Lung microvascular endothelial cell (primary cell): ENCODE measurements at places on chromosomes 2 and 18. TPM values are rescaled to one million over a fixed set of nuclear protein-coding genes. Genes with fewer than 3 reads are reported as not detected.

DNA sequence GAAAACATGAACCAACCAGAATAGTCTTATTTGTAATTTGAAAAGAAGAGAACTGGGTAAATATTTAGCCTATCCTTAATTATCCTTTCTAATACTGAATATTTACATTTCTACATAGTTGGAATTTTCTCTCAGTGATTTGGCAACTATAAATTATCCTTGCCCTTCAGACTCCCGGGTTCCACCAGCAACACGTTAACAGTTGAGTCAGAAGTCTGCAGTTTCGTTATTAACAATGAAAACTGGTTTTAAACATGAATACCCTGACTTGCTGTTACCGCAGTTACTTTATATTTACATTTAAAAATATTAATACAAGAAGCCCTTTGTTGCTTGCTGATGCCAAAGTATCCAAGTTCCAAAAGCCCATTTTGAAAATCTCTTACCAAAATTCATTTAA is 673.0 kb downstream of the ARHGAP15 start:
- no peak for DNase-seq

GRCh38 chr2:71796174-71796593 is 342.8 kb downstream of the DYSF start:
- DNase-seq: peak; percentile 32

DNA sequence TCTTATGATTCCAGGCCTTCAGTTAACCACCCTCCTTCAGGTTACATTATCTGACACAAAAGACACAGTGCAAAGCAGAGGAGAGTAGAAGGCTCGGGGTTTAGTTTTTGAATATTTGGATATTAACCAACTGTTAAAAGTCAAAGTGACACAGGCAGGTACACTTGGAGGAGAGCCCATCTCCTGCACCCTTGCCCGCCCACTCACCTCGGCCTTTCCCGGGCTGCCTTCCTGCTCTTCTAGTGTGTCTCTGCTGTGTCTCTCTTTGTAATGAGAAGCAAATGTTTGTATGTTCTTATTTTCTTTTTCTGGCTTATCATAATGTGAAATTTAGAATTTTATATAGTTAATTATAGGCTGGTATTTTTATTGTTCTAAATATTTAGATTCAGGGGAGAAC is 35.1 kb downstream of the ZNF236 start:
- no peak for DNase-seq

- peak; percentile 95 for DNase-seq
Observed at GRCh38 chr2:120486946-120487345, 141.0 kb downstream of the INHBB start.

GRCh38 chr18:58645398-58645797 is 16.5 kb upstream of the ALPK2 start:
- no peak for DNase-seq

GRCh38 chr2:197700960-197701359 is 4.2 kb upstream of the MARS2 start:
- DNase-seq: no peak

DNA sequence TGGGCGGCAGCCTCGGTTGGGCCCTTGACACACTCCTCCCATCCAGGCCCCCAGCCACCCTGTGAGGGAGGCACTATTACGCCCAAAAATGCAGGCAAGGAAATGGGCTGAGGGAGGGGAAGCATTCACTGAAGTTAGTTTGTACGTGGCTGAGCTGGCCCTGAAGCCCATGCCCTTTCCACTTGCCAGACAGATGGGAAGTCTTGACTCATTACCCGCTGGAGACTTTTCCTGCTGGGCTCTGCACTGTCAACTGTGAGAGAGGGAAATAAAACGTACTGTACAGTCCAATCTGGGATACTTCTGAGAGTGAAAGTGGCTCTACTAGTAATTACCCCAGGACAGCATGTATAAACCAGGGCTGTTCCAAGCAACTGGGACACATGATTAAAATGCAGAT is 125.9 kb downstream of the MSH2 start:
- peak; percentile 86 for DNase-seq

Gene RNF152
- total RNA-seq: 71.7 and 180 TPM in 2 replicates

Gene HES6
- 1.5 and 2.6 TPM in 2 replicates for total RNA-seq

DNA sequence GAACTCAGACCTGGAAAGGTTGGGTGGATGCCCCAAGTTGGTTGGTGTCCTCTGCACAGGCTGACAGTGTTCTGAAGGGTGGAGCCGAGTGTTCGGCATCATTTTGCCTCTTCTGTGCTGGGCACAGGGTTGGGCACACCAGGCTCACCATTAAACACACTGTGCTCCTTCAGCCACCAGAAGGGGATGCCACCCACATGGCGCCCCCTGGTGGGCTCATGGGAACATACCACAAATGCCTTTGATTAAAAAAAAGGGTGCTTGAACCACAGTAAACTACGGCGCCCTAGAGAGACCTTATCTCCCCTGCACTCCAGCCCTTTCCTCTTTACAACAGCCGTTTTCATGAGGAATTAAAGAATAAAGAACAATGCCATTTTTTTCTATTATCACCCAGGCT is 89.4 kb downstream of the CELF4 start:
- DNase-seq: peak; percentile 31

DNA sequence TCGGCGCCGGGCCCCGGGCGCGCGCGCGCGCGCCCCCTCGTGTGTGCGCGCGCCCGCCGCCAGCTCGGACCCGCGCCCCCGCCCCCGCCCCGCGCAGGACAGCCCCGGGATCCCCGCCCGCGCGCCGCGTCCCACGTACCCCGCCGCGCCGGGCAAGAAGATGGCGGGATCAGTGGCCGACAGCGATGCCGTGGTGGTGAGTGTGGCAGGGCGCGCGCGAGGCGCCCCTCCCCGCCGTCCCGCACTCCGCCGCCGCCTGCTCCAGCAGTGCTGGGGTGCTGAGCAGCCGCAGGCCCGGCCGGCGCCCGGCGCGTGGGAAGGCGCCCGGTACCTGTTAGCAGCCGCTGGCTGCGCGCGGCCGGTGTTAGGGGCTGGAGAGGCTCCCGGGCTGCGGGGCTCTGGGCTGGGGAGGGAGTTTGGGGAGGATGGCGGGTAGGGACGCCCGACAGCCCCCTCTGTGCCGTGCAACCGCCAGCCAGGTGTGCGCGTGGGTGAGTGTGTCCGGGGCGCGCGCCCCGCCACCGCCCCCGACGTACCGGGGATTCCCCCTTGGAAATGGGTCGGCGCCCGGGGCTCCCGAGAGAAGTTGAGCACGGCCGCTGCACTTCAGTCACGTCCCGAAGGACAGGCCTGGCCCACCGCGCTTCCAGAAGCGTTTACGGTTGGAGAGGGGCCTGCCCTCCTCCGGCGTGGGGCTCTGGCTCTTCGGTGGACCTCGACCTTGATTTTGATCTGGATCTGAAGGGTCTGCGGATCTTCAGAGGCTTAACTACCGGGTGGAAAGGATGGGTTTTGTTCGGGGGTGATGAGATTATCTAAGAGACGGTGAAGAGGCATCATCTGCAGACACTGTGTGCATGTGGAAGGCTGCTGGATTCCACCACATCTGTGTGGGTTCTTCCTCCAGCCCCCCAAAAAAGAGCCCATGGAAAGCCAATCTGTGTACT is 697 bp downstream of the LGALSL start:
- DNase-seq: peak; percentile 72

Gene MERTK
- total RNA-seq: 13.9 and 21.6 TPM in 2 replicates

Gene KDSR
- 10.7 and 17.7 TPM in 2 replicates for total RNA-seq

Gene RNU2-63P
- 70.8 and 139 TPM in 2 replicates for total RNA-seq

GRCh38 chr2:114022360-114023085 is 132.6 kb downstream of the ACTR3 start:
- no peak for DNase-seq

- DNase-seq: no peak
Observed at GRCh38 chr2:181910028-181910831, 18.7 kb downstream of the ITPRID2 start.

DNA sequence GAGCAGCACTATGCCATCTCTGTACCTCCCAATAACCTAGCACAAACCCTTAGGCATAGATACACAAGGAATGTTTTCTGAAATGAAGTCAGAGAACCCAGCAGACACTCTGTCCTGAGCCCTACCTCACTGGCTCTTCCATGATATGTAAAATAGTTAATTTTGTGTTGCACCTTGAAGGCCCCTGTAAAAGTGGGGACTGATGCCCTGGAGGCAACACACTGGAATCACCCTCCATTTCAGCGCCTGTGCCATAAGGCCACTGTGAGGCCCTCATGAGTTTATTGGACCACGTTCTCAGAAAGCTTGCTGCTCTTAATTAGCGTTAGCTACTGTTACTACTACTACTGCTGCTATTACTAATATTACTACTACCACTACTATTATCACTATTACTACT is 670.1 kb upstream of the SOX11 start:
- no peak for DNase-seq

Gene SH2D6
- total RNA-seq: not detected in 2 replicates

GRCh38 chr18:76306685-76307292 is 188.3 kb downstream of the ZNF516 start:
- no peak for DNase-seq

Gene CYS1
- under 0.01 TPM in 1 of 2 replicates, not detected in the other for total RNA-seq

Gene TNFRSF11A
- total RNA-seq: 18.7 and 31.7 TPM in 2 replicates

DNA sequence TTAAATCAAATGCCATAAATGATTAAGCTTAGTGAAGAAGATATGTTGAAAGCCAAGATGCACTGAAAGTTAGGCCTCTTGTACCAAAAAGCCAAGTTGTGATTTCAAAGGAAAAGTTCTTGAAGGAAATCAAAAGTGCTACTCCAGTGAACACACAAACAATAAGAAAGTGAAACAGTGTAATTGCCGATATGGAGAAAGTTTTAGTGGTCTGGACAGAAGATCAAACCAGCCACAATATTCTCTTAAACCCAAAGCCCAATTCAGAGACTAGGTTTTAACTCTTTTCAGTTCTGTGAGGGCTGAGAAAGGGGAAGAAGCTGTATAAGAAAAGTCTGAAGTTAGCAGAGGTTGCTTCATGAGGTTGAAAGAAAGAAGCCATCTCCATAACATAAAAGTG is 101.8 kb upstream of the RPE start:
- no peak for DNase-seq

DNA sequence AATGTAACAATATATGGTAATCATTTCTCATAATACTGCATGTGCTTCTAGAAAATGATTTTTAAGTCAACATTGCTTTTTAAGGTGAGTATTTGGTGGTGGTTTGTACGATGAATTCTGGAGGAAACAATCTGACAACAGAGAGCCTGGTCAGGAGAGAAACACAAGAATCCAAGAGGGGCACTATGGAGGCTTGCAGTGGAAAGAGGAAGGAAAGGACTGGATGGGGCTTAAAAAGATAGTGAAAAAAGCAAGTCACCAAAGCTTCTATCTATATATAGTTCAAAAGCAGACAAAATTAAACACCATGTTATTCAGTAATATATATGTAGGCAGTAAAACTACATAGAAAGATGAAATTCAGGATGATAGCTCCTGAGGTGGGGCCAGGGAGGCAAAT is 109.4 kb upstream of the SERTAD2 start:
- no peak for DNase-seq

Gene FAM237A
- not detected in 2 replicates for total RNA-seq

GRCh38 chr2:208346756-208347155 is 59.8 kb upstream of the PTH2R start:
- no peak for DNase-seq

DNA sequence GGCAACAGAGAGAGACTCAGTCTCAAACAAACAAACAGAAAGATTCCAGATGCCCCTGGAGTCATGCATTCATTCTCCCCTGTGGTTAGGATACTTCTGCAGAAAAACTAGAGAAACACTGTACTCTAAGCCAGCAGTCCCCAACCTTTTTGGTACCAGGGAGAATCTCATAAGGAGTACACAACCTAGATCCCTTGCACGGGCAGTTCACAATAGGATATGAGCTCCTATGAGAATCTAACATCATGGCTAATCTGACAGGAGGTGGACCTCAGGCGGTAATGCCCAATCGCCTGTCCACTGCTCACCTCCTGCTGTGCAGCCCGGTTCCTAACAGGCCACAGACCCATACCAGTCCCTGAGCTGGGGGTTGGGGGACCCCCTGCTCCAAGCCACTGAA is 18.3 kb downstream of the PSME4 start:
- DNase-seq: no peak

DNA sequence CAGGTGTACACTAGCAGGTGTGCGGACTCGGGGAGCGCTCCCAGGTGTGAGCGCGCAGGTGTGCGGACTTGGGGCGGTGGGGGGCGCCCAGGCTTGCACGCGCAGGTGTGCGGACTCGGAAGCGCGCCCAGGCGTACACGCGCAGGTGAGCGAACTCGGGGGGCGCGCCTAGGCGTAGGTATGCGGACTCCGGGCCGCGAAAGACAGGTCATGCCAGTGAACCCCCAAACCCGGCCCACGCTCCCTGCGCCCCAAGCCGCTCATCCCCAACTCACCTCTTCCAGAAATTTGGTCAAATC is 342 bp downstream of the CYB5A start:
- no peak for DNase-seq

GRCh38 chr2:12612168-12612567 is 104.6 kb upstream of the TRIB2 start:
- no peak for DNase-seq

DNA sequence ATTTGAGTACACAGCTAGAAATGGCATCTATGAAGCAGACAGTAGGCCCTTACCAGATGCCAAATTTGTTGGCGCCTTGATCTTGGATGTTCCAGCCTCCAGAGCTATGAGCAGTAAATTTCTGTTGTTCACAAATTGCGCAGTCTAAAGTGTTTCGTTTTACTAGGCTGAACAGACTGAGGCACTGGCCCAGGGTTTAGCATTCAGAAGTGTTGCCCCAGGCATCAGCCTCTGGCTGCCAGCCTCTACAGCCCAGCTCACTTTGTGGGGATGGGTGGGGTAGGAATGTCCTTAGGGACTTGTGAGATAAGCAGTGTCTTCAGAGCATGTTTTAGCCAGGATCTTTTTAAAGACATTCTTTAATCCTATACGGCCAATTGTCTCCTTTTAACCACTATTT is 51.5 kb upstream of the MGAT5 start:
- no peak for DNase-seq

- no peak for DNase-seq
Observed at GRCh38 chr2:238558456-238559099, 131.9 kb downstream of the ASB1 start.

- no peak for DNase-seq
Observed at GRCh38 chr2:223034221-223034975, 17.6 kb upstream of the KCNE4 start.

DNA sequence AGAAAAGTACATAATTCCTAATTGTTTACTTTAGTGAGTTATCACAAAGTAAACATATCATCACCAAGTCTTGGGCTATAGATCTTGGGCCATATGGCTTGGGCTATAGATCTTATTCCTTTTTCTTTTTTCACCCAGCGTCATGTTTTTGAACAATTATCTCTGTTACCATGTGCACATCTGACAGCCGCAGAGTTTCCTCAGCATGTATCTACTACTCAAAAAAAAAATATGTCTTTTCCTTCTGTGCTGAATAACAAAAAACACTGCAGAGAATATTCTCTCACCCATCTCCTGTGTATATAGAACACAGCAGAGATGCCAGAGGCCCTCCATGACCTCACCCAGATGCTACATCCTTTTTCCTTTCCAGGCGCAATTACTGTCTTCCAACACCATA is 76.2 kb upstream of the MYO3B start:
- peak; percentile 90 for DNase-seq
